ENCODE measurements at places on chromosomes 6 and 20. TPM values are rescaled to one million over a fixed set of nuclear protein-coding genes. Genes with fewer than 3 reads are reported as not detected.

Gene CDH4
- total RNA-seq: under 0.01 TPM

Gene ALDH8A1
- total RNA-seq: 1.5 TPM

Gene RPP21
- total RNA-seq: 65.0 TPM

Gene EPM2A
- 3.3 TPM for total RNA-seq
